ENCODE measurements at places on chromosomes 1 and 21.

DNA sequence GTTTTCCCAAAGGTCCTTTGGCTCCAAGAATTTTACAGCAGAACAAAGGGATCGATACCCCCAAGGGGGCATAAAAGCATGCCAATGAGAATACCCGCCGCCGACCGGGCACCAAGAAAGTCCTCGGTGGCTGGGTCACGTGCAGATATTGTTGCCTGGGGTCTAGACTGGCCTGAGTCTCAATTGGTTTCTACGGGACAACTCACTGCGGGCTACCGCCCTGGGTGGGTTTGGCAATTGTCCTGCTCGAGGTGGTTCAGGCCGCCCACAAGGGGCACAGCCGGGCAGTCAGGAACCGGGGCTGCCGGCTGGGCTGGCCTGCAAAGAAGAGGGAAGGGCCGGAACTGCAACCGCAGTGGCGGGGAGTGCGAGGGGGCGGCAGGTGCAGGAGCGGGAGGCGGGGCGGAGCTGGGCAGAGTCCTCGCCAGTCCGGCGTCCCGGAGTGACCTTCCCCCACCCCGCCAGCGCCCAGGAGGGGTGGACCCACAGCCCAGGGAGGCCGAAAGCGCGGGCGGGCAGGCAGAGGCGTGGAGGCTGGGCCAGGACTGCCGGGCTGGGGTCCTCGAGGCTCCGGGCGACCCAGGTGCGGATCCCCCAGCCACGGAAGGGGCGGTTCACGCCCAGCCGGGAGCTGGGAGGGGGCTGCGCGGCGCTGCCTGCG lies 926 bp upstream of the ATP1B1 start:
- peak; percentile 90 for DNase-seq

DNA sequence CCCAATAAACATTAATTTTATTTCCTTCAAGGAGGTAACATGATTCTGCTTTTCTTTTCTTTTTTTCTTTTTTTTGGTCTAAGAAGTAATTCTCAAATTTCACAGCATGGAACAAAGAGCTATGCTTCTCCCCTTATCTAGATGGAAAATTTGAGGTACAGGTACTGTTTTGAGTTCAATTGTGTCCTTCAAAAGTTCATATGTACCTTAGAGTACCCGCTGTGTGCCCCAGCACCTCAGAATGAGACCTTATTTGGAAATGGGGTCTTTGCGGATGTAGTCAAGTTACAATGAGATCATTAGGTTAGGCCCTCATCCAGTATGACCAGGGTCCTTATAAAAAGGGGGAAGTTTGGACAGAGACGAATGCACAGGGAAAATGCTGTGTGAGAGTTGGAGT lies 22.0 kb downstream of the ELAPOR1 start:
- DNase-seq = no peak

- no peak for DNase-seq
These were observed 9.2 kb downstream of the MX2 start for GRCh38 chr21:41370840-41371684.

DNA sequence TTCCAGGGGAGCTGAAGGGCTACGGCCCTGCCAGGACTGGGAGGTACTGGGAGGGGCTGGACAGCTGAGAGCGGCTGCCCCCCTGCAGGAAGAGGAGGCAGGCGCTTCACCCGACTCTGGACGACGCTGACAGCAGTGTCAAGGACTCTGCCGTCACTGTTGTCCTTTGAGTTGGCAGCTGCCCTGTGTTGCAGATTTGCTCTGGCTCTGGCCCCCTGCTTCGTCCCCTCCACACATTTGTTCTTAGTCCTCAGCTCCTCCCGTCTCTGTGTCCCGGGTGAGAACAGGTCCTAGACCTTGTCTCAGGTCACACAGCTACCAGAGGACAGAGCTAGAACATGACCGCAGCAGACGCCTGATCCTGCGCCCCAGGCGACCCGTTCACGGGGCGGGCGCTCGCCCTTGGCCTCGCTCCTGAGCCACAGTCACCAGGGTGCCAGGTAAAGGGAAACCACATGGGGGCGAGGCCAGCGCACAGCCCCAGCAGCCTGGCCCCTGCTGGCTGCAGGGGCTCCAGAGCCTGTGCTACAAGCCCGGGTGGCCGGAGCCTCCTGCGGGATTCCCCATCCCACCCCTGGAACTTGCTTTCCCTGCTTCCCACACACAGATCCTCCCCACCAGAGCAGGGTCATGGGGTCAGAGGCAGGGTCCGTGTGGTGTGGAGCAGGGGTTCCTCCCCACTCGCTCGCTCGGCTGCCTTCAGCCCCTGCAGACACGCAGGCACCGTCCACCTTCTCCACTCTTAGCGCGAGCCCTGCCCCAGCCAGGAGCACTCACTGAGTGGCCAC lies 10.7 kb upstream of the NPHP4 start:
- no peak for DNase-seq

GRCh38 chr1:91529856-91530255 lies 29.2 kb downstream of the CDC7 start:
- peak; percentile 36 for DNase-seq

- no peak for DNase-seq
These were observed 87.5 kb downstream of the WLS start for GRCh38 chr1:68144856-68145255.

GRCh38 chr1:156480411-156481192 lies 20.0 kb downstream of the MEF2D start:
- no peak for DNase-seq

DNA sequence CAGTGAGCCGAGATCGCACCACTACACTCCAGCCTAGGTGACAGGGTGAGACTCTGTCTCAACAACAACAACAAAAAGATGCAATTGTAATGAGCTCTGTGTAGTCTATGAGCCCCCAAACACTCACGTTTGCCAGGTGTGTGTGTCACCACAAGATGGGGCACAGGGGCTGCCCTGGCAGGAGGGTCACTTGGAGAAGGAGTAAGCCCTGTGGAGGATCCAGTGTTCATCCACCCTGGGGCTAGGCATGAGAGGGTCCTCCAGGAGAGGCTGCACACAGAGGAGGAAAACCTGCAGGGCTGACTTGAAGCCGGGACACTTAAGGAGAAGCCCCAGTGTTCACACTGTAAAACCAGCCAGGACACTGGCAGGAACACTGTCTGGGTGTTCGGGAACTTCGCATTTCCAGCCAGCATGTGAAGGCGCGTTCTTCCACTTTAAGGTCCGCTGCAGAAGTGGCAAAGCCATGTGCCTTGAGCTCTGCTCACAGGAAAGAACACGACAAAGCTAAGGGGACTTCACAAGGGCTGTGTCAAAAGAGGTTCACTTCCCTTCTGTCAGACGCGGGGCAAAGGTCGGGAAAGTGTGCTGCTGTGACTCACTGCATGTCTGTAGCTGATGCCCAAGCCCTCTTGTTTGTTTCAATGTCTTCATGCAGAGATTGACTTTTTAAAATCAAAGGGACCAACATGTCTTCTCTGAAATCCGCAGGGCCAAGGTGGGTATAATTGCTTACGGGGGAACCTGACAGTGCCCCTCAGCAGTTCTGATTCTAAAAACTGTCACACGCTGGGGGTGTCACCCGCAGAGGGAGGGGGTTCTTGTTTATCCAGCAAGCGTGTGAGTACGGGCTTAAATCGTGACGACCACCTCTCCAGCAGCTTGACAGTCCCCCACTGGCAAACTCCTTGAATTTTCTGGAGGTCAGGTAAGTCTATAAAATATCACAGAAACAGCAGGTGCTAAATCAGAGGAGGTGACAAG lies 102.8 kb downstream of the RIPK4 start:
- no peak for DNase-seq

DNA sequence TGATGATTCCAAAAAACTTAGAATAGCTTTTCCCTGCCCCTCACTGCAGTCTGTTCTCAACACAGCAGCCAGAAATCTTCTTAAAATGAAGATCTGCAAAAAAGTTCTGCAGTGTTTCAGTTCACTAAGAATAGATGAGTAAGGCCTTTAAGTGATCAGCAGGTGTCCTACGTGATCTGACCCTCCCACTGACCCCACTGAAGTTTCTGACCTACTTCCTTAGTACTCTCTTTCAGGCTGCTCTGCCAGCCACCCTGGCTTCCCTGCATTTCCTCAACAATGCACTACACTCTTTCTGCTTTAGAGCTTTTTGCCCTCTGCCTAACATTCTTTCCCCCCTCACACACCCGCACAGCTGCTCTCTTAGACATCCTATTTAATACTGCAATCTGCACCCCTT lies 182.5 kb downstream of the AKT3 start:
- DNase-seq = no peak

DNA sequence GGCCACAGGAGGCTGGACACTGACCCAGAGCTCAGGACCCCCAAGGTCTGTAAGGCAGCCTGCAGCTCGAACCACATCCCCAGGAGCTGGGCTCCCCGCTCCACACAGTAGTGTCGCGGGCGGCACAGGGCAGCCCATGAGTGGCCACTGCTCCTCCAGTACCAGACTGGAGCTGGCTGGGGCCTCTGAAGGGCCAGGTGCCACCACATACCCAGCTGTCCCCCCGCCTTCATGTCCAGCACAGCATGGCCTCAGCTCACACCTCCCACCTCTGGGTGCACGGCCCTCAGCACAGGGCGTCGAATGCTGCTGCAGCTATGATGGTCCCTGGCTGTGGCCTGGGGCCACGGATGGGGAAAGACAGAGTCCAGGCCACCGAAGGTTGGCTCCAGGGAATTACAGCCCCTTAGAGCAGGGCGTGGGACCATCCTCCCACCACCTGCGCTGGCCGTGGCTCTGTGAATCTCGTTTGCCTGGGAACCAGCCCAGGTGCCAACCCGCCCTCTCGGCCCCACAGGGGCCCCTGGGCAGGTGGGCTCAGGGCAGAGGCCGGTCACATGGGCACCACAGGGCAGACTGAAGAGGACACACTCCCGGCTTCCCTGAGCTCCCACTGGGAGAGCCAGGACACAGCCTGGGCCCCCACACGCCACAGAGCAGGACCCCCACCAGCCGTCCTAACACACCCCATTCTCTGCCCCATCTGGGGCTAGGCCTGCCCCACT lies 2.1 kb upstream of the TNFRSF4 start:
- DNase-seq = no peak

- DNase-seq = no peak
These were observed 179.3 kb downstream of the ETS2 start for GRCh38 chr21:38984982-38985567.

DNA sequence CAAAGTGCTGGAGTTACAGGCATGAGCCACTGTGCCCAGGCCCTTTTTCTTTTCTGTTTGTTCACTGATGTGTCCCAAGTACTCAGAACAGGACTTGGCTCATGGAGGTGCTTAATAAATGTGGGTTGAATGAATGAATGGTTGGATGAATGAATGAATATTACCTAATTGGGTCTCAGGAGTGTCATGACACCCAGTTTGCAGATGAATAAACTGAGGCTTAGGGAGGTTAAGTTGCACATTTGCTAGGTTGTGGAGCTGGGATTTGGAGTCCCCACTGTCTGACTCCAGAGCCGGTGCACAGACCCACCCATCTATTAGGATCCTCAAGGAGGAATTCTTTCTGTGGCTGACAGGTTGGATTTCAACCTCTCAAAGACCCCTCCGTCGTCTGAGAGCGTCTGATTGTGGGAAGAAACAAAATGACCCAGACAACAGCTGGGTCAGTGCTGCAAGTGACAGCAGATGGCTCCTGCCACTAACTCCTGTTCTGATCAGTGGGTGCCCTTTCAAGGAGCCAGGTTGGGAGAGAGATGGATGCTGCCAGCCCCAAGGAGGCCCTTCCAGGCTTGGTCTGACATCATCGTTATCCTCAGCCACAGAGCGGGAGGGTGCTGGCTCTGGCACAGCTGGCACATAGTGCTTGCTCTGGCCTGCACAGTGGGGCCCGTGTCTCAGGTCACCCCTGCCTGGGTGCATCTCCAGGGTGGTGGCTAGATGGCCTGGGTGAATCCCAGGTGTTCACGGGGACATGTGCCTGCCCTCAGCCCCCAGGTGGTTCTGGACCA lies 24.2 kb downstream of the ARHGEF10L start:
- DNase-seq = no peak

GRCh38 chr1:75671708-75672107 lies 52.8 kb upstream of the ACADM start:
- DNase-seq = no peak

- DNase-seq = no peak
These were observed 338.1 kb upstream of the SNX7 start for GRCh38 chr1:98323388-98323787.

Measured in NCI-H774 (cell line).